H9 (cell line): ENCODE measurements at places on chromosomes 11 and 22.

DNA sequence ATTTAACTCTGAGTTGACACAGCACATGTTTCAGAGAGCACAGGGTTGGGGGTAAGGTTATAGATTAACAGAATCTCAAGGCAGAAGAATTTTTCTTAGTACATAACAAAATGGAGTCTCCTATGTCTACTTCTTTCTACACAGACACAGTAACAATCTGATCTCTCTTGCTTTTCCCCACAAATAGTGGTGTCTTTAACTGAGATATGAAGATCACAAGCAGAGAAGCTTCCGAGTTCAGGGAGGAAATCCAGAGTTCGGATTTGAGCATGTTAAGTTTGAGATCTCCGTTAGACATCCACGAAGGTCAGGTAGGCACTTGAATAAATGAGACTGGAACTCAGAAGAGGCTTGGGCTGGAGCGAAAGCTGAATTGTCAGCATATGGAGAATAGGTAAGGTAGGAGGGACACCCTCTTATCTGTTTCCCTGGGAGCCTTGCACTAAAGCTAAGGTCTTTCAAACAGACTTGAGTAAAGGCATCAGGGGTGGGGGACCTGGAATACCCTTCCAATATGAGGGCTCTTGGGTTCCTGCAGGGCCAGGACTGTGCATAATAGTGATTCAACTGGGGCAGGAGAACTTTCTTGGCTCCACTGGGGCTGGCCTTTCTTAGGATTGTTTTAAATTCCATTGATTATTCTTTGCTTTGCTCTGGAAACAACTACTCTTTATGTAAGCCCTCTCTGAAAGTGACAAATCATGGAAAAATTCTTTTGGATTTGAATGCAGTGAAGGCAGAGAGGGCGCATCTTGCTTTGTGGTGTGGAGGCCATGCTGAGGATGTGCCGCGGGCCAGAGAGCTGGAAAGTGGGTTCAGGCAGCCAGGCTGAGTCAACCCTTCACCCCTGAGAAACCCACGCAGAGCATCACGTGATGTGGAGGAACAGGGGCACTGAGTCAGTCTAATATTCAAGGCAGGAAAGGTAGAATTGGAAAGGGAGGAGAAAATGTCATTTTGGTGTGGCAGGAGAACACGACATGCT lies 62.7 kb upstream of the AMPD3 start:
- no peak for DNase-seq

- peak; percentile 64 for DNase-seq
Observed at GRCh38 chr11:37364246-37364839, 766.3 kb upstream of the RAG2 start.

DNA sequence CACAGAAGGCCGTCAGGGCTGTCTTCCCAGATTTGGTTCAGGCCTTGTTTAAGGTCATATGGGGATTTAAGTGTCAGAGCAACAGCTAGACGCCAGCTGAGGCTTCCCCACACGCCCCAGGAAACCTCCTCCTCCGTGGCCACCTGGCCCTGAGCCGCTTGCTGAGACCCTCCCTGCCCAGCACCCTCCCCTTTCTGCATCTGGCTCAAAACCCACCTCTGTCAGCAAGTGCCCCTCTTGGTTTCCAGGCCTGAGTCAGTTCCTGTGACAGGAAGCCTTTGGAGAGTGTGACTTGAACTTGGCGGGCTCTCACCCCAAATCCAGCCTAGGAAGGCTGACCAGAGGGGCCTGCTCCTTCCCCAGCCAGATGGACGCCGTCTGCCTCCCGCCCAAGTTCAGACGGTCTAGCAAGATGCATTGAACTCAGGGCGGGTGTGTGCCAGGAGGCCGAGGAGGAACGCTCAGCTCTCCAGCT lies 561 bp downstream of the FXYD2 start:
- DNase-seq = peak; percentile 37

- no peak for DNase-seq
Observed at GRCh38 chr11:60873533-60873932, 6.2 kb downstream of the ZP1 start.

DNA sequence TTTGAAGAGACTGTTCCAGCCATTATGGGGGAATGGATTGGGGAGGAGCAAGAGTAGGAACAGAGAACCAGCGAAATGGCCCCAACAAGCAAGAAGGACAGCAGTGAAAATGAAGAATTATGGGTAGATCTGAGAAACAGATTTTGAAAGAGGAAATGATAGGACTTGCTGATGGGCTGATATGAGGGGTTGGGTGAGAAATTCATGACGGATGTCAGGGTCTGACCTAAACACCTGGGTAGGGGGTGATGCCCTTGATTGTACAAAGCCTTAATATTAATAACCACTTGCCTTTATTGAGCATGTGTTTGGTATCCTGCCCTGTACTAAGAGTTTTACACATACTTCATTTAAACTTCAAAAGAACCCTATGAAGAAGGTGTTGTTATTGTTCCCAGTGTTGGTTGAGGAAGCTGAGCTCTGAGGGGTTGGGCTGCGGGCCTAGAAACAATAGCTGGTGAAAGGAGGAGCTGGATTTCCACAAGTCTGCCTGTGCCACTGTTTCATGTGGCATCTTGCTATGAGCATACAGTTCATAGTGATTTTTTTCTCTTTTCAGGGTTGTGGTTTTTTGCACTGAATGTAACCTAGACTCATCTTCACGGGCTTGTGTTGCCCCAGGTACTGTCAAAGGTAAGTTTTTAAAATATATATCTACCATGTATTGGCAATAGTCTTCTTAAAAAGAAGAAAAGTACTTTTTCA lies 61.1 kb upstream of the TNRC6B start:
- DNase-seq = no peak

GRCh38 chr11:67413266-67413849 lies 2.1 kb upstream of the CARNS1 start:
- no peak for DNase-seq

- no peak for DNase-seq
Observed at GRCh38 chr11:34161812-34162492, 56.5 kb downstream of the NAT10 start.

GRCh38 chr22:27877501-27877900 lies 41.6 kb downstream of the PITPNB start:
- no peak for DNase-seq

DNA sequence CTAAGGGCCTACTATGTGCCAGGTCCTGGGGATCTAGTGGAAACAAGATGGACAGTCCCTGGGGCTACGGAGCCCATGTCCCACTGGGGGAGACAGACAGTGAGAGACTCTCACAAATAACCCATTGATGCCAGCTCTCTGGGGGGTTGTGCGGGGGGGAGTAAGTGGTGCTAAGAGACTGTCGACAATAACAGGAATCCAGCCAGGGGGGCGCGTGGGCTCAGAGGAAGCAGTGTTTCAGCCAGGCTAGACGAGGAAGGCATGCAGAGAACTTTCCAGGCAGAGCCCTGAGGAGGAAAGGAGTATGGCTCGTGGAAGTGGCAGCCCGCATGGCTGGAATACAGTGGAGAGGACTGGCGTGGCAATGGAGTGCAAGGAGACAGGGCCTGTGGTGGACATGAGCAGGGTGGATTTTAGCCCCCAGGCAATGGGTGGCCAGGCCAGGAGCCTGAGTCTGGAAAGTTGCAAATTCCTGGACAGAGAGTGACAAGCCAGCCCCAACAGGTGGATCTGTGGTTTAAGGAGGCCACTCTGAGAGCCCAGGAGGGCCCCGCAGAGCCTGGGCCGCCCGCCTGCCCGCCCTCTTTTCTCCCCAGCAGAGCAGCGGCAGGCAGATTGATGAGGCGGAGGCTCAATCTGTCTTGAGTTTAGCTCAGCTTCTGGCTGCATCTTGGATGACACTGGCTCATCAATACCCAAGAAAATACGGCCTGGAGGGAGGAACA lies 40.0 kb upstream of the TCF20 start:
- DNase-seq = no peak

DNA sequence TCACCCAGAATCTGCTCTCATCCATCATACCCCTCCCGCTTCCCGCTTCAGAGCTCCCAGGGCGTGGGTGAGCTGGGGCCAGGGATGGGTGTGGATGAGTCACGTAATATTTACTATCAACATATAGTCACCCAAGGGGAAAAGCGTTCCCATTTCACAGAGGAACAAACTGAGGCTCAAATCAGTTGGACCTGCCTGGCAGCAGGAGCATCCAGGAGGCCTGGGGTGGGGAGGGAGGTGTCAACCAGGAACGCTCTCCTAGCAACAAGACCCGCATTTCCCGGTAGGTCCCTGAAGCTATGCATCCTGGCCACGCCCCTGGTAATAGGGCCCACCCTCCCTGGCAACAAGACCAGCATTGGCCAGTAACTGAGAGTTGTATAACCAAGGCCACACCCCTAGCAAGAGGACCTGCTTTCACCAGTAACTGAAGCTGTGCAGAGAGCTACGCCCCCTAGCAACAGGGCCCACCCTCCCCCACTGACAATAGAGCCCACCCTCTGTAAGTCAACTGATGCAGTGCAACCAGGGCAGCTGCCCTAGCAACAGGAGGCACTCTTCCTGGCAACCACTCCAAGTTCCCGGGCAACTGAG lies 32.7 kb upstream of the TXNRD2 start:
- peak; percentile 99 for DNase-seq

DNA sequence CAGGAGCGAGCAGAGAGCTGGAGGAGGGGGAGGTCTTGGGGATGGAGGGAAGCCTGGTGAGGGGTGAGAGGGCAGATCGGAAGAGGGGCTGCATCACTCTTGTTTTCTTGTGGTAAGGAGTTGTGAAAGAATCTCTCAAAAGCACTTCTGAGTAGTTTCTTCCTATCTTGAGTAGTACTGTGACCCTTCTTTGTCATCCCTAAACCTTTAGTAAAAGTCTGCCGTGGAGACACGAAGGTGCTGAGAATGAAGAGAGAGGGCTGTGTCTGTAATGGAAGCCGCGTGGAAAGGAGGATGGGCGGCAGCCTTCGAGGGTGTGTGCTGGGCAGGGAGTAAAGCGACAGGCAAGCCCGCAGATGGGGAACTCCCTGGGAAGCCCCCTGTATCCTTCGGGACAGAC lies 237.8 kb downstream of the TBC1D22A start:
- no peak for DNase-seq

GRCh38 chr11:124899383-124900145 lies 1.9 kb upstream of the ROBO4 start:
- DNase-seq = peak; percentile 48

DNA sequence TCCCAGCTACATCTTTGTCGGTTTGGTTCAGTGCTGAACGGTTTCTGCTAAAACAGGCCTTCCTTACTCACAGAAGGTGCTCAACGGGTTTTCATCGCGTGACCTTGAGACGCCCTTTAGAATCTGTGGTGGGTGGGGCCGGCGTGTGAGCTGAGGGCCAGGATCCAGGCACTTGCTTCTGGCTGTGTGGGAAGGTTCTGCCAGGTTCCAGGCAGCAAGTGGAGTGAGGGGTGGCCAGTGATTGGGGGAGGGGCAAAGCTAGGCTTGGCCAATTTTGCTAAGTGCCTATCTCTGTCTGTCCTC lies 35.2 kb downstream of the KCNJ4 start:
- DNase-seq = no peak

- no peak for DNase-seq
Observed at GRCh38 chr11:108975026-108975425, 310.2 kb downstream of the DDX10 start.

DNA sequence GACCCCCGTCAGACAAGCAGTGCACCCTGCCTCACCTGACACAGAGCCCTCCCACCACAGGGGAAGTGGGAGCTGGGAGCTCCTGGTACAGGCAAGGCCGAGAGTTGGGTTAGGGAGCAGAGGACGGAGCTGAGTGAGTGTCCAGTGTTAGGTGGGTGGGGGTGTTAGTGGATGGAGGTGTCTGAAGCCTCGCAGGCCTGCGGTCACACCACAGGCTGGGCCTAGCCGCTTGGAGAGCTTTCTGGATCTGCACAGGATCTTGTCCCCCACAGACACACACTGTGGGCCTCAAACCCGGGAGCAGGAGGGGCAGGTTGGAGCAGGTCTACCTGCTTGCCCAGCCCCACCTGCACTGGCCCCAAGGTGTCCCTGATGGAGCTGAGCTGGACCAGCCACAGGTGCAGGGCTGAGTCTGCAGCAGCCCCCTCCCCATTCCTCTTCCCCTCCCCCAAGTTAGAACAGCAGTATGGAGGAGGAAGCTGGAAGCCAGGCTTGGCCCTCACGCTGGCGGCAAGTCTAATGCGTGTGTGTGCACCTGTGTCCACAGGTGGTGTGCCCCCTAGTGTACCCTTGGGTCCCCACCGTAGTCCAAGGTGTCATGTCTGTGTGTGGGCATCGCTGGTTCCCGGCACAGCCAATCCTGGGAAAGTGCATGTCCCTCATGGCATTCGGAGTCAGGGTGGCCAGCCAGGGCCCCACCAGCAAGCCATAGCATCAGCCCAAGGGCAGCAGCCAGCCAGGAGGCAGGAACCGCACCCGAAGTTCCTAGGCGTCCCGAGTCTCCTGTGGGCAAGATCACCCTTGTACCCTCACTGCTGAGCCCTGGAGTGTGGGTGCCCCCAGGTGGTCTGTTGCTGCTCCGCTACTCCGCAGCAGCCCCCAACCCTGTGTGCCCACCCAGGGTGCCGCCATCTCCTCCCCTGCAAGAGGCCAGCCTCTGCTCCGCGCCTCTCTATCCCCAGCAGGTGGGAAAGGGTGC lies 2.0 kb upstream of the GATD1 start:
- DNase-seq = no peak

- DNase-seq = no peak
Observed at GRCh38 chr11:23749762-23750430, 747.0 kb upstream of the LUZP2 start.

DNA sequence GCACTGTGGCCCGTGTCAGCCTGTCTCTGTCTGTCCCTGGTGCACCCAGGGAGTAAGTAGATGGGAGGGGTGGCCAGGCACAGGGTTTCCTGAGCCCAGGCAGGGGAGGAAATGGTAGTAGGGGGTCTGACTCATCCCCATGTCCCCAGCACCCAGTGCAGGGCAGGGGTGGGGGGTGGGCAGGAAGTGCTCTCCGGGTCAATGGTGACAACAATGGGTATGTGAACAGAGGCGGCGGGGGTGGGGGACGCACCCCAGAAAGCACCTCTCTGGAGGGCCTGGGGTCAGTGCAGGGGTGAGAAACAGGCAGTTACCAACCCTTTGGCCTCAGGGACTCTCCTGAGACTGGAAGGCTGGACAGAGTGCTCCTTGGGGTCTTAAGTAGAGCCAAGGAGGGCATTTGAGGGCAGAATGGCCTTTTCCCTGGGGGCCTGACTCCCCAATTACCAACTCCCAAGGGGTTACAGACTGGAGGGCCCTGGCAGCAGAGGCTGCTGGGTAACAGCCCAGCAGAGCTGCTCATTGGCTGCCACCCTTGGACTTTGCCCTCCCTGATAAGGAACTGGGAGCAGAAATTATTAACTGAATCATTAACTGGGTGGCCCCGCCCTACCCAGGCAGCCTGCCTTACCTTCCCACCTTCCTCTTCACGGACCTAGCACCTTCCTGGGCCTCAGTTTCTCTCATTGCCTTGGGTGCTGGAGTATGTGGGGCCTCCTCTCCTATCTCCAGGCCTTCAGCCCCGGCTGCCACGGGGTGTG lies 4.2 kb downstream of the MYRF start:
- no peak for DNase-seq
